ENCODE measurements at places on chromosomes 12 and 14.
A peak's percentile ranks its signal among the peaks of the same experiment; 100 is the strongest.

- DNase-seq, result no peak
Measured at GRCh38 chr14:34000396-34000795, 49.5 kb upstream of the EGLN3 start.

DNA sequence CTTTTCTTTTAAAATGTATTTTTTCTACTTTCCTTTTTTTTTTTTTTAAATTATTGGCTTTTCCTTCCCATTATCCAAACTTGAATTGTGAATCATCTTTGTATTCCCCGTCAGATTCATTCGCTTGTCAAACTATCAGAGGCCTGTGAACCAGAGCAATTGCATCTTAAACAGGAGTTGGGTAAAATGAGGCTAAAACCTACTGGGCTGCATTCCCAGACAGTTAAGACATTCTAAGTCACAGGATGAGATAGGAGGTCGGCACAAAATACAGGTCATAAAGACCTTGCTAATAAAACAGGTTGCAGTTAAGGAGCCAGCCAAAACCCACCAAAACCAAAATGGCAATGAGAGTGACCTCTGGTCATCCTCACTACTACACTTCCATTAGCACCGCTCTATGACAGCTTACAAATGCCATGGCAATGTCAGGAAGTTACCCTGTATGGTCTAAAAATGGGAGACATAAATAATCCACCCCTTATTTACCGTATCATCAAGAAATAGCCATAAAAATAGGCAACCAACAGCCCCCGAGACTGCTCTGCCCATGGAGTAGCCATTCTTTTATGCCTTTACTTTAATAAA is 19.9 kb downstream of the FUT8 start:
- no peak for DNase-seq

GRCh38 chr12:14956024-14956891 is 5.1 kb downstream of the ARHGDIB start:
- no peak for DNase-seq

DNA sequence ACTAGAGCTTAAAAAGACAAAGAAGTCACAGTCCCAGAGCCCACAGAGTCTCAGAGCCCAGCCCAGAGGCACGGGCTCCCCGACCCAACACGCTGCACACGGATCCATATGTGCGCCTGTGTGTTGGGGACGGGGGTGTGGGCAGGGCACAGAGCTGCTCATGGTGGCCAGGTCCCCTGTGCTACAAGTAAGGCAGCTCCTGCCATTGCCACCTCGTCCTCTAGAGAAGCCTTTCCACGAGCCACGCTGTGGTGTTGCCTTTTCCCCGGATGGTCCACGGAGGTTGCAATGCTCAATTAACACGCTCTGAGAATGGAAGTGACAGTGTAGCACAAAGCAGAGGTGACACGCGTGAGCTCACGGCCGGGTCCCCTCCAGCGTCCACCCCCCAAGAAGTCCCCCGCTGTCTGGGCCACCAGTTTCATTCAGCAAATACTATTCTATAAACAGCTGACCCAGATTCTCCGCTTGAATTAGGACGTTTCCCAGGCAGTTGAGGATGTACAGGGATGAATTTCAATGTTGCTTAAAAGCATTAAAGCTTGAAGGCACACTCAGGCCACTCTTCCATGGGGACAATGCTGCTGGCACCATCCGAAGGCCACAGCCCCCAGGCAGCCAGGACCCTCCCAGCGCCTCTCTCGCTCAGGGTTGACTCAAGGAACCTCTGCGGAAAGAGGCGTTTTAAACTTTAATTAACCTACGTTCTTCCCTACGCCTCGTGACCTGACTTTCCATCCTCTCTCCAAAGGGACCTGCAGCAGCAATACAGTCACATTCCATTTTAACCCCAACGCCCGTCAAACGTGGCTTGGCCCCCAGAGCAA is 22.7 kb upstream of the EIF5 start:
- DNase-seq, result no peak

DNA sequence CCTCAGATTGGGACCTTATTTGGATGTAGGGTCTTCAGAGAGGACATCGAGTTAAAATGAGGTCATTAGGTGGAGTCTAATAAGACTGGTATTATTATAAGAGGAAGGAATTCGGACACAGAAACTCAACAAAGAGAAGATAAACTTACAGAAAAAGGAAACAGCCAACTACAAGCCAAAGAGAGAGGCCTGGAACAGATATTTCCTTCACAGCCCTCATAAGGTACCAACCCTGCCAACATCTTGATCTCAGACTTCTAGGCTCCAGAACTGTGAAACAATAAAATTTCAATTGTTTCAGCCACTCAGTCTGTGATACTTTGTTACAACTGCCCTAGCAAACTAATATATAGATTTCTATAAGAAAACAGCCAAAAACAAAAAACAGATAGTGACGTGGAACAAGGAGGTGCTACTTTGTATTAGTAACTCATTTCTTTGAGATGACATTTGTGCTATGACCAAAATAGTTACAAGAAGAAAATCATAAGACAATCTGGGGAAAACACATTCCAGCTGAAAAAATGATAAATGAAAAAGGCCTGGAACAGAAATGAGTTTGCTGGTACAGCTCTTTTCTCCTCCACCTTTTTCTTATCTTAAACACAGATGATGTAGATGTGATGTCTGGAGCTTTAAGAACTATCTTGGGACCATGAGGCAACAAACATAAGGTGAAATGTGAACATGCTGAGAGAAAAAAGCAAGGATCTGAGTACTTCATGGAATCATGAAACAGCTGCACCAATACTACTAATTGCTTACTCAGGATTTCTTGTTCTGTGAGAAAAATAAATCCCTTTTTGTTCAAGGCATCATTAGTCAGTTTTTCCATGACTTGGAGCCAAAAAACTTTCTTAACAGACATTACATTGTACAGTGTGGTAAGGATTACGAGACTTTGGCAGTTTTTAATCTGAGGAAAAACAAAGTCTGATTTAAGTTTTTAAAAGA is 243.2 kb downstream of the ANO6 start:
- no peak for DNase-seq

DNA sequence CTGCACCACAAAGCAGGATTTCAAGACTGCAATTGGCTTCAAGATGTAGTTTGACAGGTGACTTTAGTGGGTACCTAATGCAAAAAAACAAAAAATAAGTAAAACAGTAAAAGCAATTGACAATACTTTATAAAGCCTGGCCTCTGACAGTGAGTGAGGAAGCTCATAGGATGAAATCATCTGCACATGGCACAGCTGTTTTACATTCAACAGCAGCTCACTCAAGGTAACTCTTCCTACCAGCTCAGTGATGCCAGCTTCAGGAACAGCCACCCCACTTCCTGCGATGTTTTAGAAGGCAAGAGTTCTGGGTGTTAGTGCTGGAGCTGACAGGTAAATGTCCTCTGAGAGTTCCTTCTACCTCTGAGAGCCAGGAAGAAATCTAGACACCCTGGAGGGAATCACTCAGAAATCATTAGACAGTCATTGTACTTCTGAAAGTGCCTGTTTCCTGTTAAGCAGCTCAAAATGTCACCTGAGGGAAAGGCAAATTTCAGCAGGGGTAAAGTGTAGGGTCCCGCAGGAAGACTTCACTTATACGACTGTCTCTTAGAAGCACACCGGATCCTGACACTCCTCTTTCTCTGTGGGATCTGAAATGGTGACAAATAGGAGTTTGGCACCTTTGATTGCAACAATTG is 99.9 kb downstream of the FOXN3 start:
- DNase-seq, result no peak

- DNase-seq, result no peak
Measured at GRCh38 chr12:108231109-108231905, 102.2 kb downstream of the WSCD2 start.

DNA sequence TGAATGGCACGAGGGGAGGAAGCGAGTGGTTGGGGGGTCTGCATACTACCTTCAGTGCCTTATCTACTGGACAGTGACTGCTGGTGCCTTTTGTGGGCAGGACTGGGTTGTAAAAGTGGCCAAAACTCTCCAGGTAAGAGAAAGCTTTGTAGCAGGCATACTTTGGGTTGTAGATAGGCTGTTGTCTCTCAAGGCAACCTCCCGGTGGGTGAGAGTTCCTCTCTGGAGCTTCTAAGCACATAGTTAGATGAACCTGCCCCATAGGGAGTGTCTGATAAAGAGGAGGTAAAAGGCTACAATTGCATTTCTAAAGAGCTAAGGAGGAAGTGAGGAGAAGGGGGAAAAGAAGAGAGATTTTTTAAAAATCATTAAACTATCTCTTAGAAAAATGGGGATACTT is 4.2 kb upstream of the DAD1 start:
- no peak for DNase-seq

GRCh38 chr12:120488057-120488640 is 7.8 kb upstream of the DYNLL1 start:
- DNase-seq, result no peak

GRCh38 chr12:115988625-115989563 is 288.6 kb downstream of the MED13L start:
- DNase-seq, result no peak

DNA sequence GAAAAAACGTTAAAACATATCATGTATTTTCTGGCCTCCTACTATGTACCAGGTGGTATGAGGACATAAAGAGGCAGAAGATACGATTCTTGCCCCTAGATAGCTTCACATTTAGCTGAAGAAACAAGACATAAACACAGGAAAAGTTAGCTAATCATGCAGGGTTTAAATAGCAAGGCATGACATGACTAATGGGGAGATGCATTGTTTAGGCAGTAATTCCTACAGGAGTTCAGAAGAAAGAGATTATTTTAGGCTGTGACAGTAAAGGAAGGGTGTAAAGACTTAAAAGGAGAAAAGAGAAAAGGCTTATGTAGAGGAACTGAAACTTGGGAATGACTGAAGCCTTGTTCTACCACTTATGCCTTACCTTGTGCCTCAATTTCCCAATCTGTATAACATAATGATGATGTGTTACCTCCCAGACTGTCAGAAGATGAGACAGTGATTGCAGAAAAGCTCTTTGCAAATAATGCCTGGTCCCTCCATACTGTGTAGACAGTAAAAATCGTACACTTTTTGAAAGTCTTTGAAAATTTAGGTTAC is 44.4 kb downstream of the PRKCH start:
- DNase-seq, result no peak

- no peak for DNase-seq
Measured at GRCh38 chr14:100568164-100568997, 18.8 kb downstream of the BEGAIN start.

GRCh38 chr12:29709054-29709453 is 74.7 kb downstream of the TMTC1 start:
- no peak for DNase-seq

- DNase-seq, result no peak
Measured at GRCh38 chr14:92946847-92947545, 24.0 kb downstream of the CHGA start.

- peak; percentile 49 for DNase-seq
Measured at GRCh38 chr12:122190842-122191668, 8.1 kb downstream of the LRRC43 start.

GRCh38 chr12:8549381-8549780 is 8.7 kb upstream of the CLEC4E start:
- no peak for DNase-seq

DNA sequence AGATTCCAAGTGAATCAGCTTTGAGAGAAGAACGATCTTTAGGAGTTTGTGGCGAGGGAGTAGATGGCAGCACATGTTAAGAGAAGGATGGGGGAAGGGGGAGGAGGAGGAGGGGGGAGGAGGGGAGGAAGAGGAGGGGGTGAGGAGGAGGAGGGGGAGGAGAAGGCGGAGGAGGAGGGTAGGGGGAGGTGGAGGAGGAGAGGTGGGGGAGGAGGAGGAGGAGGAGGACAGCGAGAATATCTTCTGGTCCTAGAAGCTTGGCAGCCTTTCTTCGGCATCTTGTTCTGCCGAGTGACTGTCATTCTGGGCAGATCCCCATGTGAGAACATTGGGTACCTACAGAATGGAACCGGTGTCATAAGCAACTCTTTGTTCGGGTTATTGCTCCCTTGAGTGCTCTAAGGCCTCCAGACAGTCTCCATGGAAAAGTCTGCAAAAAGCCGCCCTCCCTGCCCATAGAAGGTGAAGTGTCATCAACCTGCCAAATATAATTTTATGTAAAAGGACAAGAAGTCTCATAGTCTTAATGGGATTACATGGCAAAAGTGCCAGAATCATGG is 6.9 kb downstream of the RFC5 start:
- no peak for DNase-seq

DNA sequence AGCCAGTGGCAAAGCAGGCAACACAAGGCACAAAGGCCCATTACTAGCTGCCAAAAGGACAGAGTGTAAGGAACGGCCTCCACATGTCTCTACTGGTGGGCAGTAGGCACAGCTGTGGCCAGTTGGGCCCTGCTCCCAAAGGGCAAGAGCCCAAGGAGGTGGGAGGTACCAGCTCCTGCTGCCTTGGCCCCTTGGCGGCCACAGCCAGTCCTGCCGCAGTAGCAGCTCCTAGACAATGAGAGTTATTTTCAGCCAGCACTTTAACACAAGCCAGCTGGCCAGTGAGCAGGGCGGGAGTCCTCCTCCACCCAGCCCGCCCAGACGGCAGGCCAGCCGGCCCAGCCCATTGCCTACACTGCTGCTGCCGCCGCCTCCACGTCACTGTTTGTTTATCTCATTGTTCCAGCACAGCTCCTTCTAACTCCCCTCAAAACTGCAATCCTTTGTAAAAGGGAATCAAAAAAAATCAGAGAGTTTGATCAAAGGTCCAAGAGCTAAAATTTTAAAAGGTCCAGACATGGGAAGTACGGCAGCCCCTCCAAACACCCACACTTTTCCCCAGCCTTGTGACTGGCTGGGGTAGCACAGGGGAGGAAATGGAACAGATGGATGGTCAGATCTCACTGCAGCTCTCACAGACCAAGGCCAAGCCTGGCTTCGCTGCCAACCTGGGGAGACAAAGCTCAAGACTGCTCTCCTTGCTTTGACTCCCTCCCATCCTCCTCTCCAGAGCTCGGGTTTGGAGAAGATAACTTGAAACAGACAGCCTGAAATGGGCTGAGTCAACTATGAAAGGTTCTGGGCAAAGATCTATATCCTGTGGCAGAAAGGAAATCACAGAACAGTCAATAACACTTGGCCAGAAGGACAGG is 33.5 kb downstream of the FMNL3 start:
- DNase-seq, result no peak

Data from activated gamma-delta T cell treated with anti-CD3 and anti-CD28 coated beads, Interleukin-2, amount 50 U/mL, for 16 hours (primary cell).